ENCODE measurements at places on chromosomes 6 and 20. TPM values are rescaled to one million over a fixed set of nuclear protein-coding genes. Genes with fewer than 3 reads are reported as not detected.

AIF1 gene
- total RNA-seq = 71.8 TPM

GRCh38 chr6:21987501-21987957, 309.3 kb downstream of the PRL start:
- DNase-seq = no peak

- no peak for DNase-seq
Measured at GRCh38 chr20:46798430-46798829, 89.0 kb downstream of the SLC2A10 start.

ELOVL2 gene
- not detected for total RNA-seq

TOX2 gene
- total RNA-seq = 2.4 TPM

HLA-DQA1 gene
- total RNA-seq = 6.3 TPM

DNA sequence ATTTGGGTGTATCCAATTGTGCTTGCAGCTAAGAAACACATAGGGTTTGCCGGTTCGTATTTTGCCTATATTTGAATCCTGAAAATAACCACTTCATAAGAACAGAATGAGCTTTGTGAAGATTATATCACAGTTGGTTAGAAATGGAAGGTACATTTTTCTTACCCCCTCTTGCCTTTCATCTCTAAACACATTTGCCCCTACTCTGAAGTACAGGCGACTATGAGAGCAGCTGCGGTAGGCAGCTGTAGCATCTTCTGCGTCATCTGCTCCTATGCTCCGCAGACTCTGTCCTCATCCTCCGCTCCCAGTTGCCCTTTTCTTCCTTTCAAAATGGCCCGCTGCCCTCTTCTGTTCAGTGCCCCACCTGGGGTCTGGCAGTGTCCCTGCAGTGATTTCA, 47.6 kb upstream of the REV3L start:
- DNase-seq = no peak

GRCh38 chr6:131015630-131016263, 47.3 kb downstream of the EPB41L2 start:
- no peak for DNase-seq

AKIRIN2 gene
- 41.9 TPM for total RNA-seq

BPIFB4 gene
- not detected for total RNA-seq

GRCh38 chr6:101777646-101778045, 384.1 kb downstream of the GRIK2 start:
- DNase-seq = no peak

DNA sequence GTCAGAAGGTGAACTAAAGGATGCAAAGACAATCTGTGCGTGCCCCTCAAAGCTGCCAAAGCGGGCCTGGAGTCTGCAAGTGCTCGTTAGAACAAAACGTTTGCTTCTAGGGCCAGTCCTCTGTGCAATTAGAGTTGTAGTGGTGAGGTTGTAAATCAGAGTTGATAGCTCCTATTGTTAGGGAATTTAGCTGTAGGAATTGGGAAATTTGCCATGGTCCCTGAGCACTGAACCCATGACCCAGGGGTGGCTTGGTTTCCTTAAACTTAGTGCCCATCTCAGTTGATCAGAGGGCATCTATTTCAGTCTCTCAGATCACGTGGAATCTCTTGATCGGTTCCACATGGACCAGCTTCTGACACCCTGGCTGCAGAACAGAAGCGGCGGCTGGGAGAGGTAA, 18.8 kb upstream of the RPS6KA2 start:
- DNase-seq = no peak

TSHZ2 gene
- total RNA-seq = 23.0 TPM

RAB32 gene
- total RNA-seq = 2.4 TPM

DNA sequence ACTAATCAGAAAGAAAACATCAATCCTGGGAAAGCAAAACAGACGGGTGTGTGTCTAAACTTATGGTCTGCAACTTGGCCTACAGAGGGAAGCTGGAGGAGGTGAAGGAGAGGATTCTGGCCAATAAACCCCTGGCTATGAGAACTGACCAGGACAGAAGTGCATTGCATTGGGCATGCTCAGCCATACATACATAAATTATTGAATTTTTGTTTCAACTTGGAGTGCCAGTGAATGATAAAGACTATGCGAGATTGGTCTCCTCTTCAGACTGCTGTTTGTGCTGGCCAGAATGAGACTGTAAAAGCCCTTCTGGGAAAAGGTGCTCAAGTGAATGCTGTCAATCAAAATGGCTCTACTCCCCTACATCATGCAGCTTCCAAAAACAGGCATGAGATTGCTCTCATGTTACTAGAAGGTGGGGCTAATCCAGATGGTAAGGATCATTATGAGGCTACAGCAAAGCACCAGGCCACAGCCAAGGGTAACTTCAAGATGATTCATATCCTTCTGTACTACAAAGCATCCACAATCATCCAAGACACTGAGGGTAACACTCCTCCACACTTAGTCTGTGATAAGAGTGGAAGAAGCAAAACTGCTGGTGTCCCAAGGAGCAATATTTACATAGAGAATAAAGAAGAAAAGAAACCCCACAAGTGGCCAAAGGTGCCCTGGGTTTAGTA, 17.4 kb downstream of the ADNP start:
- DNase-seq = no peak

MATN4 gene
- total RNA-seq = 0.64 TPM

DNA sequence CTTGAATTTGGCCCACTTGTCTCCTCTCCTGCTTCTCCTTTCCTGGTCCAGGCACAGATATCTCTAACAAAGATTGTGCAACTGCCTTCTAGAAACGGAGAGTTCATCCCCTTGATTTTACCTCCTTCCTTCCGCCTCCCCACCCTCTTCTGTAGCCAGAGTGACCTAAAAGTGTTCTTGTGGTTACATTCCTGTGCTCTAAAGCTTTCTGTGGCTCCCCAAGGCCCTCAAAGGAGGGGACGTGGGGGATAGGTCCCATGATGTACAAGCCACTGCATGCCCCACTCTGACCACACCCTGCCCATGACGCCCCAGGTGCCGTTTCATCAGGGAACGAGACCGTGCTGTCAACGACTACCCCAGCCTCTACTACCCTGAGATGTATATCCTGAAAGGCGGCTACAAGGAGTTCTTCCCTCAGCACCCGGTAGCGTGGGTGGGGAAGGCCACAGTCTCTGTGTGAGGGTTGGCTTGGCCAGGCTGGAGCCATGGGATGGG, 8.2 kb downstream of the CDC25B start:
- DNase-seq = no peak

- DNase-seq = no peak
Measured at GRCh38 chr20:5353624-5354496, 37.1 kb upstream of the PROKR2 start.

DNA sequence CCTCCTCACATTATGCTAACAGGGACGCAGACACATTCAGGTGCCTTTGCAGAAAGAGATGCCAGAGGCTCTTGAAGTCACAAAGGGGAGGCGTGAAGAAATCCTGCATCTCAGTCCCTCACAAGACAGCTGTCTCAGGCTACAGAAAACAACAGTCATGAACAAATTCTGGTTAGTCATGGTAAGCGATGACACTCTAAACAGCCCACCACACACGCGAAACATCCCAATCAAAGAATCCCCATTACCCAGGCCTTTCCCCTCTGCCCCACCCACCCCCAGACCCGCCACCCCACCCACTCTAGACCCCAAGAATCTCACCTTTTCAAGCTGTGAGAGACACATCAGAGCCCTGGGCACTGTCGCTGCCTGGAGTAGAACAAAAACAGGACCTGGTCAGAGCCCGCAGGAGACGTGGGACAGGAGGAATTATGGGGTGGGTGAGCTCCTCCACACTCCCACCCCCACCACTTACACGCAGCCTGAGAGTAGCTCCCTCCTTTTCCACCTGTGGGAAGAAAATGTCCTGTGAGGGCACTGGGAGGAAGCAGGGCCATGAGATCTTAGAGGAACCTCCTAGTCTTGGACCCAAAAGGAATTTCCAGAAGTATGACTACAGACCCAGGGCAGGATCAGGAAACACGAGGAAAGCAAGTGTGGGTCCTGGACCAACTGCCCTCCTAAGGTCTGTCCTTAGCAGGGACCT, 2.7 kb downstream of the HLA-B start:
- no peak for DNase-seq

DNA sequence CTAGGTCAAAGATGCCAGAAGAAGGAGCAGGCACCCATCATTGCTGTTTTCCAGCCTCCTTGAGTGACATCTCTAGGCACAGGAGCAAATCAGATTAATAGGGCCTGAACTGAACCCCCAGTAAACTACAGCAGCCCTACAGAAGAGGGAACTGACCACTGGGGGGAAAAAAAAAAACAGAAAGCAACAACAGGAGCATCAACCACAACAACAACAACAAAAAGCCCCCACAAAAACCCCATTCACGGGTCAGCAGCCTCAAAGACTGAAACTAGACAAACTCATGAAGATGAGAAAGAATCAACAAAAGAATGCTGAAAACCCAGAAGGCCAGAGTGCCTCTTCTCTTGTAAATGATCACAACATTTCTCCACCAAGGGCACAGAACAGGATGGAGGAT, 537.4 kb upstream of the BTBD3 start:
- no peak for DNase-seq

GRCh38 chr20:38357653-38358207, 11.4 kb downstream of the LBP start:
- DNase-seq = no peak

DNA sequence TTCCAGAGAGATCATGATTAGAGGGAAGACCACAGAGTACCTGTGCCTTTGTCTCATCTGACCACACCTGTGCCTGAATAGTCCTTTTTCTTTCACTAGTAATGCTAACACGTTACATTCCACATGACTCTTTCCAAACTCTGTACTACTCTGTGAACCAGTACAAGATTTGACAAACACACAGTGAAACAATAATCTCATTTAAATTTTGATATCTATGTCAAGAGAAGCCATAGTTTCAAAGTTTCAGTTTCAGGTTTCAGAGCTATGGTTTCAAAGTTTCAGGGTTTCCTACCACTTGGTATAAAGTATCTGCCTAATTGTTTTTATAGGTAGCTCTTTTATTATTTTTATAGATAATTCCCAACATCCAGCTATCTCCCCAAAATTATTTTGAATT, 62.0 kb upstream of the PHACTR2 start:
- DNase-seq = no peak

PMEPA1 gene
- total RNA-seq = 1.1 TPM

- DNase-seq = no peak
Measured at GRCh38 chr6:65760285-65760684, 53.3 kb upstream of the EYS start.

- no peak for DNase-seq
Measured at GRCh38 chr6:135869857-135870256, 18.4 kb downstream of the PDE7B start.

GRCh38 chr6:75012018-75012417, 193.8 kb downstream of the COL12A1 start:
- no peak for DNase-seq

- no peak for DNase-seq
Measured at GRCh38 chr20:1934721-1935573, 39.7 kb downstream of the SIRPA start.

DNA sequence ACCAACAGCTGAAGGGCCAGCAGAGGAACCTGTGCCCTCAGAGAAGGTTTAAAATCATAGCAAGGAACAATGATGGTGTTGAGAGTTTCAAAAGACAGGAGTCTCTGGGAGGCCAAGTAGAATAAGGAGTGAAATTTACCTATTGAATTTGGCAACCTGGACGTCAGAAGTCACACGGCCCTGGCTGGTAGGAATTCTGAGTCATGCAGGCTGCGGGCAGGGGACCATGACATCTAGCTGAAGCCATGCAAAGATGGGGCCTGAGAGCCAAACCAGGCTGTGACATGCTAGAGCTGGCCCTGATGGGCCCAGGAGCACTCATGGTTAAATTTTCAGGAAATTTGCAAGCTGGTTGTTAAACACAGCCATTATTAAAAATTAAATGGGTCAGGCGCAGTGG, 64.0 kb upstream of the SNX9 start:
- DNase-seq = no peak

ALDH8A1 gene
- 1.1 TPM for total RNA-seq

GRCh38 chr20:18019068-18019467, 38.6 kb downstream of the OVOL2 start:
- no peak for DNase-seq

Data from activated T-helper 2 cell treated with anti-CD3 and anti-CD28 coated beads, Interferon-gamma antibody, Interleukin-2, Interleukin-4, amounts not matched to agents 10 μg/mL and 5 μg/mL and 100 μg/mL, durations not matched to agents 14 hours and 24 hours and 36 hours (primary cell).